Activated CD4-positive, alpha-beta memory T cell treated with anti-CD3 and anti-CD28 coated beads for 36 hours (primary cell): ENCODE measurements at places on chromosomes 6 and 20.

- DNase-seq: no peak
- no peaks in the 10 kb centered on the region for H3K27me3 ChIP-seq
- H3K36me3 ChIP-seq: no peaks in the 10 kb centered on the region
- H3K27ac ChIP-seq: no peak overlapping the region
- no peak overlapping the region for H3K4me3 ChIP-seq
- H3K4me1 ChIP-seq: no peaks in the 10 kb centered on the region
Measured at GRCh38 chr20:9699181-9699580, 139.7 kb downstream of the PAK5 start.

GRCh38 chr20:14342918-14343317, 5.5 kb upstream of the FLRT3 start:
- no peaks in the 10 kb centered on the region for H3K36me3 ChIP-seq
- no peak overlapping the region for H3K4me3 ChIP-seq
- H3K27me3 ChIP-seq: no peaks in the 10 kb centered on the region
- no peaks in the 10 kb centered on the region for H3K4me1 ChIP-seq
- no peak for DNase-seq

- DNase-seq: no peak
- no peaks in the 10 kb centered on the region for H3K4me1 ChIP-seq
- H3K4me3 ChIP-seq: no peak overlapping the region
- H3K27me3 ChIP-seq: peaks cover 3% of the 10 kb centered on the region
Measured at GRCh38 chr20:6173481-6173880, 50.7 kb upstream of the FERMT1 start.

GRCh38 chr6:130322673-130323268, 43.0 kb upstream of the TMEM200A start:
- H3K27ac ChIP-seq: no peak overlapping the region
- peak; percentile 59 for DNase-seq
- no peak overlapping the region for H3K4me3 ChIP-seq
- H3K4me1 ChIP-seq: peaks cover 4% of the 10 kb centered on the region

- H3K27me3 ChIP-seq: no peaks in the 10 kb centered on the region
- DNase-seq: peak; percentile 51
- no peaks in the 10 kb centered on the region for H3K36me3 ChIP-seq
- no peak overlapping the region for H3K27ac ChIP-seq
- H3K4me1 ChIP-seq: no peaks in the 10 kb centered on the region
Measured at GRCh38 chr6:97669191-97670031, 386.4 kb upstream of the MMS22L start.

DNA sequence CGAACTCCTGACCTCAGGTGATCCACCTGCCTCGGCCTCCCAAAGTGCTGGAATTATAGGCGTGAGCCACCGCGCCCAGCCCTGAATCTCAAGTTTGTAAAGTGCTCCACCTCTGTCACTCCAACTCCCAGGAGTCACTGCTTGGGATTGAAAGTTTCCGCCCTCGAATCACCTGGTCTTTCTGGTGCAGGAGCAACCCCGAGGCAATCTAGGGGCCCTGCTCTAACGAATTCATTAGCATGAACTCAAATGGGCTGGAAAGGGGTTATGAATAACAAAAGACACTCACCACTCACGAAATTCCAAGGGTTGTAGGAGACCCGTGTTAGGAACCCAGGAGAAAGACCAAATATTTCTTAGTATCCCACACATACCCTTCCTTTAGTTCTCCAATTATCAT, 26.1 kb downstream of the RBCK1 start:
- H3K4me3 ChIP-seq: peak overlapping the region; percentile 23
- peaks cover 60% of the 10 kb centered on the region for H3K4me1 ChIP-seq
- DNase-seq: no peak
- H3K27me3 ChIP-seq: no peaks in the 10 kb centered on the region
- H3K27ac ChIP-seq: peak overlapping the region; percentile 91

GRCh38 chr6:112307707-112308106, 39.4 kb upstream of the RFPL4B start:
- no peaks in the 10 kb centered on the region for H3K4me1 ChIP-seq
- no peaks in the 10 kb centered on the region for H3K36me3 ChIP-seq
- H3K27me3 ChIP-seq: peaks cover 18% of the 10 kb centered on the region

- H3K27me3 ChIP-seq: no peaks in the 10 kb centered on the region
- peak overlapping the region; percentile 81 for H3K4me3 ChIP-seq
- H3K4me1 ChIP-seq: peaks cover 26% of the 10 kb centered on the region
- DNase-seq: peak; percentile 92
- peaks cover under 1% of the 10 kb centered on the region for H3K36me3 ChIP-seq
Measured at GRCh38 chr6:41560431-41561192, 14.4 kb downstream of the FOXP4 start.

GRCh38 chr20:48829940-48830339, 2.1 kb upstream of the PREX1 start:
- H3K27ac ChIP-seq: no peak overlapping the region
- no peaks in the 10 kb centered on the region for H3K27me3 ChIP-seq
- H3K4me1 ChIP-seq: peaks cover 13% of the 10 kb centered on the region
- DNase-seq: no peak
- no peak overlapping the region for H3K4me3 ChIP-seq

- H3K4me1 ChIP-seq: no peaks in the 10 kb centered on the region
- no peak overlapping the region for H3K4me3 ChIP-seq
- DNase-seq: no peak
- no peaks in the 10 kb centered on the region for H3K36me3 ChIP-seq
- no peak overlapping the region for H3K27ac ChIP-seq
Measured at GRCh38 chr6:151999194-151999593, 191.7 kb downstream of the ESR1 start.

DNA sequence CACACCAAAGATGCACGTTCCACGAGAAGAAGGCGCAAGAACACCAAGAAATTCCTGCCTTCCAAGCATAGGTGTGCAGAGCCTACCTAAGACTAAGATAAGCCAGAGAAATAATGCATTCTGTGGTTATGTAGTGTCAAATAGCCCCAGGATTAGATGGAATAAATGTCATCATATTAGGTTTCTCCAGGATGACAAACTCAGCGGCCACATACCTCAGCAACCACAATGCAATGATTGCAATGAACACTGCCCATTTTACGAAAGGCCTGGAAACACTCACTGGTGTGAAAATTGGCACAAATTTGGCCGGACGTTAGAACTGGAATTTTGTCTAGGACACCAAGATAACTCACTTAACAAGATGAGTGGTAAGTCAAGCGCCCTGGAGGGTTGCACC, 129.7 kb downstream of the SLC22A3 start:
- no peak overlapping the region for H3K27ac ChIP-seq
- H3K27me3 ChIP-seq: no peaks in the 10 kb centered on the region
- no peak for DNase-seq
- H3K4me3 ChIP-seq: no peak overlapping the region

- peaks cover 5% of the 10 kb centered on the region for H3K27me3 ChIP-seq
- H3K4me3 ChIP-seq: no peak overlapping the region
- DNase-seq: no peak
- H3K27ac ChIP-seq: no peak overlapping the region
Measured at GRCh38 chr6:129842881-129843409, 18.2 kb downstream of the TMEM244 start.

GRCh38 chr20:32045999-32046398, 6.0 kb upstream of the HCK start:
- H3K27ac ChIP-seq: no peak overlapping the region
- DNase-seq: no peak
- no peak overlapping the region for H3K4me3 ChIP-seq
- H3K4me1 ChIP-seq: no peaks in the 10 kb centered on the region
- H3K36me3 ChIP-seq: no peaks in the 10 kb centered on the region

GRCh38 chr6:83873869-83874268, 14.4 kb downstream of the CYB5R4 start:
- no peak for DNase-seq
- H3K4me3 ChIP-seq: no peak overlapping the region
- H3K27ac ChIP-seq: no peak overlapping the region
- H3K4me1 ChIP-seq: peaks cover 37% of the 10 kb centered on the region

DNA sequence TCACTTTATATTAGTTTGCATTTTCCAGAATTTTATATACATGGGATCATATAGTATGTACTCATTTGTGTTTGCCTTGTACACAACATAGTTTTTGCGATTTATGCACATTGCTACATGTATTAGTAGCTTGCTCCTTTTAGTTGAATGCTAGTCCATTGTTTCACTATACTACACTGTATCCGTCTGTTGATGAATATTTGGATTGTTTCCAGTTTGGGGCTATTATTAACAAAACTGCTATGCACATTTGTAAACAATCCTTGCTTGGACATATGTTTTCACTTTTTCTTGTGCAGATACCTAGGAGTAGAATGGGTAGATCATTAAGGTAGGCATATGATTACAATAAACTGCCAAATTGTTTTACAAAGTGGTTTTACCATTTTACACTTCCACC, 3.9 kb upstream of the LRRC1 start:
- peaks cover 10% of the 10 kb centered on the region for H3K27me3 ChIP-seq
- peaks cover 16% of the 10 kb centered on the region for H3K4me1 ChIP-seq
- no peak overlapping the region for H3K27ac ChIP-seq

DNA sequence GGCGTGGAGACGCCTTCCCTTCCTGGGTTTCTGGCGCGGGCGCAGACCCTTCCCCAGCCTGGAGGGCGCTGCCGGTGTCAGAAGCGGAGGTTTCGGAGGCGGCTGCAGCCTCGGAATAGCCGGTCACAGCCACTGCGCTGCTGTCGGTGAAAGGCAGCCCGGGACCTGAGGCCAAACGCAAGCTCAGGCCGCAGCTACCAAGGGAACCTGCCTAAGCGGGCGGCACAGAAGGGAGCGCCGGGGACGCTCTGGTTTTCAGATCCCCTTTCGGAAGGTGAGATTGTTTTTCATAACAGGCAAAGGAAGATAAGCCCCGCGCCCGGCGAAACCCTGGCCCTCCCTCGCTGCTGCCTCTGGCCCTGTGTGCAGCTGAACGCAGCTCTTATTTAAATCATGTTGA, 116.5 kb downstream of the FAM120B start:
- H3K27ac ChIP-seq: no peak overlapping the region
- no peak for DNase-seq
- peaks cover 35% of the 10 kb centered on the region for H3K27me3 ChIP-seq
- no peaks in the 10 kb centered on the region for H3K4me1 ChIP-seq

DNA sequence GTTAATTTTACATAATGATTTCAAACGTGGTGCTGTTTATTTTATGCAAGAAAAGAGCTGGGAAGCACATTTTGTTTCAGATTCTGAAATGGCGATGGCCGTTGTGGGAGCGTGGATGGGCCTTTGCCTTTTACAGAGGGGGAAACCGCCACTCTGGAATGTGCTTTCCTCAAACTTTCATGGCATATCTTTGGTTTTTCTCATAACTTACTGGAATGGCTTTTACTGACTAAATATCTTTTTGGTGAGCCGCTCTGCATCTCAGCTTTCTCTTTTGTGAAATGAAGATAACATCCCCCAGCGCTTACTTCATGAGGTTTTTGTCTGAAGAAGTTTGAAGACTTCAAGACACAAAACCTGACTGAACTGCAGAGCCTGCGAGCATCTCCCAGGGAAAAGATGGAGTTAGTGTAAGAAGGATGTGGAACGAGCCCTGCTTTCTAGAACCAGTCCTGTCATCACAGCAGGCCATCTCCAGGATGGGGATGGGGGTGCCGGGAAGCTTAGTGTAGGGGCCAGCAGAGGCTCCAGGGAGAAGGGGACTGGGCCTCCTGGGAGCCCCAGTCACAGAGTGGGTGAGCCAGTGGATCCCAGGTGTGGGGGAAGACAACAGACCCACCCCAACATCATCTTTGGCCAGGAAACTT, 61.8 kb upstream of the TIAM2 start:
- no peak overlapping the region for H3K27ac ChIP-seq
- no peaks in the 10 kb centered on the region for H3K36me3 ChIP-seq
- H3K4me3 ChIP-seq: no peak overlapping the region

- no peak overlapping the region for H3K4me3 ChIP-seq
- H3K27me3 ChIP-seq: no peaks in the 10 kb centered on the region
- H3K27ac ChIP-seq: no peak overlapping the region
Measured at GRCh38 chr20:17522528-17522927, 8.7 kb downstream of the BFSP1 start.

DNA sequence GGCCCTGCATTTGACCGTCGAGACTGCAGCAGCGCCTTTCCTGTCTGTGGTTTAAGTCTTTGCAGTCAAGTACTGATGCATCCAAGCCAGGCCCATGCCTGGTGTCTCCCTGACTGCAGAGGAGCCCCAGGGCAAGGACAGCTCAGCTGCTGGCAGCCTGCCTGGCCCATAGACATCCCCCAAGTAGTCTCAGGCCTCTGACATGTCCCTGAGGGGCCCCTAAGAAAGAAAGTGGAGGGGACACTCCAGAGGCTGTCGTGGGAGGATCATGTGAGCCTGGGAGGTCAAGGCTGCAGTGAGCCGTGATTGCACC, 18.0 kb downstream of the HRH3 start:
- H3K27me3 ChIP-seq: no peaks in the 10 kb centered on the region
- H3K4me3 ChIP-seq: no peak overlapping the region
- H3K27ac ChIP-seq: no peak overlapping the region
- DNase-seq: no peak

- H3K27me3 ChIP-seq: peaks cover 40% of the 10 kb centered on the region
- no peak for DNase-seq
- no peaks in the 10 kb centered on the region for H3K36me3 ChIP-seq
- no peak overlapping the region for H3K27ac ChIP-seq
- H3K4me3 ChIP-seq: no peak overlapping the region
Measured at GRCh38 chr20:57066126-57066900, 200.1 kb downstream of the BMP7 start.

- DNase-seq: no peak
- peaks cover 4% of the 10 kb centered on the region for H3K36me3 ChIP-seq
- peaks cover 5% of the 10 kb centered on the region for H3K4me1 ChIP-seq
- H3K27ac ChIP-seq: no peak overlapping the region
- no peak overlapping the region for H3K4me3 ChIP-seq
Measured at GRCh38 chr6:2523061-2523460, 227.7 kb downstream of the MYLK4 start.
